Mammary epithelial cell (primary cell): ENCODE measurements at places on chromosomes 5 and 9. TPM values are rescaled to one million over a fixed set of nuclear protein-coding genes. Genes with fewer than 3 reads are reported as not detected.

GRCh38 chr5:77210964-77211690 lies 647 bp downstream of the PDE8B start:
- no peak for DNase-seq

Gene OLFML2A
- 1.6 TPM for polyA plus RNA-seq

GRCh38 chr9:81289622-81290021 lies 399.7 kb downstream of the TLE1 start:
- no peak for DNase-seq

GRCh38 chr9:77933019-77933418 lies 98.6 kb downstream of the GNAQ start:
- peak; percentile 62 for DNase-seq

Gene GPSM1
- 9.1 TPM for polyA plus RNA-seq

GRCh38 chr9:37246826-37247225 lies 126.5 kb downstream of the ZCCHC7 start:
- no peak for DNase-seq

- no peak for DNase-seq
Observed at GRCh38 chr5:33565324-33565723, 124.6 kb downstream of the TARS1 start.

DNA sequence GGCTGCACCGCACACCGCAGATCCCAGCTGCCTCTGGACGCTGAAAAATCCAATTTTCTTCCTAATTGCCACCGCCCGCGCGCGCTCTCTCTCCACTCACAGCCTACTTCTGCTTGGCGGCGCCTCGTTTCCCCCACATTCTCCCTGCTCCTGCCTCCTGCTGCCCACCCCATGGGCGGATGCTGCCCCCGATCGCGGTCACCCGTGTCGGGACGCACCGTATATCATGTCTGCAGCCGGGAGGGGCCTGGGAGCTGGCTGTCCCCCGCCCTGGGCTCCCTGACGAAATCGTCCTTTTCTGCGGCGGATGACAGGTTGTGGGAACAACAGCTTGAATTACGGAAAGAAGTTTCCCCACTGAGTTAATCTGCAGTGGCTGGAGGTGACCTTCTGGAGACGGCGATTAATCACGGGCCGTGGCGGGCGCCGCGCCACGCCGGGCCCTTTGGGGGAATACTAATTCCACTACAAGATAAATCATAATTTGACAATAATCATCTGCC lies 36.3 kb upstream of the PSD2 start:
- DNase-seq: no peak

GRCh38 chr5:88813805-88814575 lies 69.0 kb downstream of the MEF2C start:
- DNase-seq: no peak

DNA sequence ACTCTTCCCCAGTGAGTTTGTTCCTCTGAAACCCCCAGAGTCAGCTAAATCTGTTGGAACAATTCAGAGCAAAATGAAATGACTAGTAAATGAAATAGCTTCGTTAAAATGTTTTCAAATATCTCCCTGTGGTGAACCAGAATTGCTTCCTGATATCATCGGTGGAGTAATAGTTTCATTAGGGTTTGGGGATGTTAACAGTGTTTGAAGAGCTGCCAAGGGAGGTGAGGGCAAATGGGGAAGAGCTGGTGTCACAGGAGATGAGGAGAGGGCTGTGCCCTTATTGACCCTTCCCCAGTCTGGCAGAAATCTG lies 4.3 kb upstream of the C7 start:
- DNase-seq: no peak

Gene SPINK6
- polyA plus RNA-seq: 5.3 TPM

DNA sequence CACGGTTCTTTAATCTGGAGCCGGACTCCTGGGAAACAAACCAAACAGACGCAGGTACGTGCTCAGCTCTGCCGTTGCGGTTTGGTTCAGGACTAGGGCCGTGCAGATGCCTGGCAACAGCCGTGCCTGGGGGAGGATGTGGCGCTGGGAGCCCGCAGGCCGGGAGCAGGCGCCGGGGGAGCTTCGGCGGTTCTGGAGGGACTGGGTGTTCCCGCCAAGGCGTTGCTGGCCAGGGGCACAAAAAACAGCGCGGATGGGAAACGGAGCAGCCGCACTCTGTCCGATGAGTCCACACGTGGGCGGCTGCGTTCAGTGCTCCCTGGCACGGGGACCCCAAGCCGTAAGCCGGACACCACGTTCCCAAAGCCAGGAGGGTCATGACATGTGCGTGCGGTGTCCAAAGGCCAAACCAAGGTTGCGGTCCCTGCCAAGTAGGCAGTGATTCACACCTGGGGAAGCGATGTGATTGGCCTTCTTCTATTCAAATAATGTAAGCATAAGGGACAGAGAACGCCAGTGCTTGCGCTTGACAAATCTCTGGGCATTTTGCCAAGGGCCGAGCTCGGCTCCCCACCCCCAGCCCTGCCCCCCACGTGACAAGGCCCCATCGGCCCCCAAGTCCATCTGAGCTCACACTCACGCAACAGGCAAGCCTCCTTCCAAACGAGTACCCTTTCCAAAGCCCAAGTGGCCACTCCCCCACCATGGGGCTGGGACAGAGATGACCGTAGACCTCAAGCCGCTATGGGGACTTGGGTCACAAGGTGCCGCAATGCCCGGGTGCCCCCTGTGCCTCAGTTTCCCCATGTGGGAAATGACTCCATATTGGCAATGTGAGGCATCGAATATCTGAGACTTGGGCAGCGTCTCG lies 49.7 kb upstream of the NKD2 start:
- peak; percentile 72 for DNase-seq

DNA sequence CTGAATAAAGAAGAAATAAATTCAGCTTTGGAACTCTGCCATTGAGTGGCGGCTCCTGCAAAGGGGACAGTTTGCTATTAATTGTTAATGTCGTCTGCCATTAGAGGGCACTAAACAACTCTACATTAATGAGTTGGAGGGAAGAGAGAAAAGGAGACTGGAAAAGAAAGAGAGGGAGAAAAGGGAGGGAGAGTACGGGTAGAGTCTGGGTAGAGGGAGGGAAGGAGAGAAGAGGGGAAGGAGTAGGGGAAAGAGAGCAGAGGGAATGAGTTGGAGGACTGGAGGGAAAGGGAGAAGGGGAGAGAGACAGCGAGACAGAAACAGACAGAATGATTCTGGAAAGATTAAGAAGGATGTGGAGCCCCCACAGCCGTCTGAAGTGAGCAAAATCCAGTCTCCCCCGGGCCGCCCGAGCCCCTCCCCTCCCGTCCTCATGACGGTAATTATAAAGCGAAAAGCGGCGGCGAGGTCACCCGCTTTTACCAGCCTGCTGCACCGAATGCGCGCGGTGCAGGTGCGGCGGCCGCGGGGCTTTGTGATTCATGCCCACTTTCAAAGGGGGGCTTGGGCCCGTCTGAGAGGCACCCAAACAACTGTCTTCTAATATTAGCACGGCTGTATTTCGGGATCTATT lies 1.9 kb upstream of the FST start:
- DNase-seq: peak; percentile 59

Gene ADGRV1
- 0.02 TPM for polyA plus RNA-seq

- DNase-seq: no peak
Observed at GRCh38 chr5:38666668-38667498, 110.4 kb upstream of the LIFR start.

GRCh38 chr9:133139246-133140173 lies 18.5 kb upstream of the RALGDS start:
- DNase-seq: no peak

- no peak for DNase-seq
Observed at GRCh38 chr5:121763665-121764064, 88.0 kb upstream of the FTMT start.

DNA sequence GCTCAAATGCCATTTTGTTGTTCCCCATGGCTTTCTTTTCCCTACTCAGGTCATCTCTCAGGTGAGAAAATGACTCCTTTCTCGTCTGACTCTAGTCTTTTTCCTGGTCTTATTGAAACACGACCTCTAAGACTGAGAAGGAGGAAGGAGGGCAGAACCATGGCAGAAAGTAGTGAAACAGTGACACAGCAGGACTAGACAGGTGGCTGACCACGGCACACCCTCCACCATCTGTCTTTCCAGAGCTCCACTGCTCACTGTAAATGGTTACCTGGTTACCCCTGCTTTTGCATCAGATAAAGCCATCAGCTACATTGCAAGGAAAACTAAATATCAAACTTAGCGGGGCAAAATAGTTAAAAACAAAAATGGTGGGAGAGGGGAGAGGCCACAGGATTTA lies 30.9 kb downstream of the NR4A3 start:
- DNase-seq: no peak

DNA sequence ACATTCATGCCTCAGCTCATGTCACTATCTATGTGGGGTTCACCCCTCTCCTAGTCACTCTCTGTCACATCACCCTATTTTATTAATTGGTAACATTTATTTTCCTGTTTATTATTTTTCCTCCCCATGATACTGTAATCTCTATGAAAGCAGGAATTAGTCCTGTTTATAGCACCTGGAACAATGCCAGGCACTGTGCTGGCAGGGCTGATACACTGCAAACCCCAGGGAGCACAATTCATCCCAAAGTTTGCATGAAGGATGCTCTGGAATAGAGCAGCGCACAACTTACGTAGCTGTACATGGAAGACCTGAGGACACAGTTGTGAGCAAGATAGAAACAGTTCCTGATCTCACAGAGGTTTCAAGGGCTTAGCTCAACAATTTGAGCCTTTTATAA lies 103.2 kb downstream of the NSG2 start:
- DNase-seq: no peak

DNA sequence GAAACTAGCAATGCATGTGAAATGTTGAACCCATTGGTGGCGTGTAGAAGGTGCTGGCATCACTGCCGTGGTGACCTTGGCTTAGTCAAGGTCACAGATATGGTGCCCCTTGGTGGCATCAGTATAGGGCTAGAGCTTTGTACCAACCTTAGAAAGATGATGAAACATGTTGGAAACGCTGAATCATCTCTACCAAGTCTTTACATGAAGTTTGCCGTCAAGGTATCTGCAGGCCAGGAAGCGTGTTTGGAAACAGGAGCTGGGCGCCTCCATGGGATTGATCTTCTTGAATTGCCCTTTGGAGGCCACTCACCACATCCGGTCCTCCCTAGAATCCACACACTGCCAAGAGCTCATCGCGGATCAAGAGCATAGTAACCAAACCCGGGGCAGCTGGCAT lies 16.9 kb upstream of the BOD1 start:
- DNase-seq: peak; percentile 19

DNA sequence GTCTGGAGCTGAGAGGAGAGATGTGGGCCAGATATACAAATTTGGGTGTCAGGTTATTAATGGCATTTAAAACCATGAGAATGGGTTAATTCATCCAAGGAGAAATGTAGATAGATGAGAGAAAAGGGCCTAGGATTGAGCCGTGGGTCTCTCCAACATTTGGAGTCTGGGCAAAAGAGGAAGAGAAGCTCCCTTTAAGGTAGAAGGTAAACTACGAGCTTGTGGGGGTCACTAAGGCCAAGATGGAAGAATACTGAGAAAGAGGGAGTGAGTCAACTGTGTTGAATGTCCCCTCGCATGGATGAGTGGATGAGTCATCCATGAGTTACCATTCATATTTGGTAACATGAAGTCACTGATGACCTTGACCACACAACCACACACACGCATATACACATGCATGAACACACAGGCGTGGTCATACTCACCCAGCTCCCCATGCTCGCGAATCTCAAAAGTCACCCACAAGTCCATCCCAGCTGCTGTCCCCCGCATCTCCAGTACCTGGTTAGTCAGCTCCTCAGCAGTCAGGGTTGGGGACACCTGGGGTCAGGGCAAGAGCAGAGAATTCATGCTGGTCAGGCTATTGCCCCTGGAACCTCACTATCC lies 6.8 kb upstream of the FCHSD1 start:
- DNase-seq: peak; percentile 82

DNA sequence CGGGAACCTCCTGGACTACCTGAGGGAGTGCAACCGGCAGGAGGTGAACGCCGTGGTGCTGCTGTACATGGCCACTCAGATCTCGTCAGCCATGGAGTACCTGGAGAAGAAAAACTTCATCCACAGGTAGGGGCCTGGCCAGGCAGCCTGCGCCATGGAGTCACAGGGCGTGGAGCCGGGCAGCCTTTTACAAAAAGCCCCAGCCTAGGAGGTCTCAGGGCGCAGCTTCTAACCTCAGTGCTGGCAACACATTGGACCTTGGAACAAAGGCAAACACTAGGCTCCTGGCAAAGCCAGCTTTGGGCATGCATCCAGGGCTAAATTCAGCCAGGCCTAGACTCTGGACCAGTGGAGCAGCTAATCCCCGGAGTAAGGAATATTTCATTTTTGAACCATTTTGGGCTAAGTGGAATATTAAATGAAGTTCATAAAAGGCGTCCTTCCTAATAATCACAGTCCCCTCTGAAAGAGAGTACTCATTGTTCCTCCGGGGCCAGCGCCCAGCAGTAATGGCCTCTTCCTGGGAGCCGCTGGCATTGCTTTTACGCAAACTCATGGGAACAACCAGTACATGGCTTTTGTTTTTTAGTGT lies 23.6 kb downstream of the QRFP start:
- DNase-seq: no peak

- DNase-seq: no peak
Observed at GRCh38 chr9:70478963-70479641, 64.6 kb upstream of the KLF9 start.

DNA sequence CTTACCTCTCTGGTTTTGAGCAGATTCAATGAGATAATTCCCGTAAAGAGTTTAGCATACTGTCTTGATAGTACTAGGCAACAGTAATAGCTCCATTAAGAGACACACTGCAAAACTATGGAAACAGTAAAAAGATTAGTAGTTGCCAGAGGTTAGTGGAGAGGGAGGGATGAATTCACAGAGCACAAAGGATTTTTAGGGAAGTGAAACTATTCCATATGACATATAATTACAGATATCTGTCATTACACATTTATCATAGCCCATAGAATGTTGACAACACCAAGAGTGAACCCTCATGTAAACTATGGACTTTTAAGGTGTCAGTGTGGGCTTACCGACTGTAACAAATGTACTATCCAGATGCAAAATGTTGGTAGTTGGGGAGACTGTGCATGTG lies 176.4 kb upstream of the PLCXD3 start:
- DNase-seq: no peak

DNA sequence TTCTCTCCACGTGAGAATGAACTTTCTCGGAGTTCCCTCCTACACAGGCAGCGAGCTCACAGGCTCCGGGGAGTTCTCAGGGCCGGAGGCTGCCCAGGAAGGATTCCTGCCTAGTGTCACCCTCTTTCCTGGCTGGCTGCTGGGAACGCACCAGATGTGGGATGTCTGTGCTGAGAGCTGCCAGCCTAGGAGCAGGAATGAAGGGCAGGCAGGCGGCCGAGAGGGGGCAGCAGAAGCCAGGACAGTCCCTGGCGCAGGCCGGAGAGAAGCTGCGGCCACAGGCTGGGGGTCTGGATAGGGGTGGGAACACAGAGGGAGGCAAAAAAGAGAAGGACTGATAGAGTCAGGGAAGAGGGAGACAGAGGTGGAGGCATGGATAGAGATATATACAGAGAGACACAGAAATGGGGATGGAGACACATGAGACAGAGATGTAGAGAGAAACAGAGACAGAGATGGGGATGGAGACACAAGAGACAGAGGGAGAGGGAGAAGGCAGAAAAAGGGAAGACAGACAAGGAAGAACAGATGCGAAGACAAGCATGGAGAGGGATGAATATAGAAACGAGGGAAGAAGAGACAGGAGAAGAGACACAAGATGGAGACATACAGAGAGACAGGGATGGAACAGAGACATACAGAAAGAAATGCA lies 25.3 kb upstream of the ENHO start:
- DNase-seq: peak; percentile 29

Gene EPB41L4B
- 3.3 TPM for polyA plus RNA-seq
